ENCODE measurements at places on chromosomes 3 and 15.
A peak's percentile ranks its signal among the peaks of the same experiment; 100 is the strongest.

GRCh38 chr3:188869628-188870027, 302.1 kb upstream of the TPRG1 start:
- no peak for DNase-seq

DNA sequence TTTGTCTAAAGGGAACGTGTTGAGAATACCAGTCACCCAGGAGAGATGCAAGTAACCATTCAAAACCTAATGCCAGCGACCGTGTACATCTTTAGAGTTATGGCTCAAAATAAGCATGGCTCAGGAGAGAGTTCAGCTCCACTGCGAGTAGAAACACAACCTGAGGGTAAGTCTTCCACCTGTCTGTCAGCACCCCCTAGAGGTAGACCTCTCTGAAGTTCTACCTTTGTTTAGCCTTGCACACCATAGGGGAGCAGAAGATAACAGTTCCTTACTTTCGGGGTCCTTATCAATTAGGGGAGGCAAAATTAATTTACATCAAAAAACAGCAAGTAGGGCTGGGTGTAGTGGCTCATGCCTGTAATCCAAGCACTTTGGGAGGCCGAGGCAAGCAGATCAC, 124.4 kb downstream of the HCN4 start:
- DNase-seq = no peak

DNA sequence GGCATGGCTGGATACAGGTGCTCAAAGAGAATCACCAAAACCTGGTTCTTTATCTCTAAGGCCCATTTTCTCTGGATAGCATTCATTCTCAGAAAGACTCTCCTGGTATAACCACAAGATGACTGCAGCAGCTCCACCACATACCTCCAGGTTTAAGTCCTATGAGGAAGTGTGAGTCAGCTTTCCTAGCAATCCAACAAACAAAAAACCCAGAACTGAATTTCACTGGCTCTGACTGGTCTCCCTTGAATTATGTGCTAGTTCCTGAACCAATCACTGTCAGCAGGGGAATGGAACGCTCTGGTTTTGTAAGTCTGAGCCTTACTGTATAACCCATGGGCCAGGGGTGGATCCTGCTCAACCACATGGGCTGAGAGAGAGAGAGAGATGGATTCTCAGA, 27.2 kb downstream of the MRPL46 start:
- DNase-seq = no peak

- DNase-seq = no peak
Measured at GRCh38 chr3:81382470-81382869, 379.0 kb downstream of the GBE1 start.

- peak; percentile 36 for DNase-seq
Measured at GRCh38 chr3:25182794-25183193, 245.3 kb upstream of the RARB start.

GRCh38 chr3:99658274-99658673, 19.9 kb downstream of the COL8A1 start:
- no peak for DNase-seq

- peak; percentile 71 for DNase-seq
Measured at GRCh38 chr3:78765671-78766485, 1001.9 kb downstream of the ROBO1 start.

DNA sequence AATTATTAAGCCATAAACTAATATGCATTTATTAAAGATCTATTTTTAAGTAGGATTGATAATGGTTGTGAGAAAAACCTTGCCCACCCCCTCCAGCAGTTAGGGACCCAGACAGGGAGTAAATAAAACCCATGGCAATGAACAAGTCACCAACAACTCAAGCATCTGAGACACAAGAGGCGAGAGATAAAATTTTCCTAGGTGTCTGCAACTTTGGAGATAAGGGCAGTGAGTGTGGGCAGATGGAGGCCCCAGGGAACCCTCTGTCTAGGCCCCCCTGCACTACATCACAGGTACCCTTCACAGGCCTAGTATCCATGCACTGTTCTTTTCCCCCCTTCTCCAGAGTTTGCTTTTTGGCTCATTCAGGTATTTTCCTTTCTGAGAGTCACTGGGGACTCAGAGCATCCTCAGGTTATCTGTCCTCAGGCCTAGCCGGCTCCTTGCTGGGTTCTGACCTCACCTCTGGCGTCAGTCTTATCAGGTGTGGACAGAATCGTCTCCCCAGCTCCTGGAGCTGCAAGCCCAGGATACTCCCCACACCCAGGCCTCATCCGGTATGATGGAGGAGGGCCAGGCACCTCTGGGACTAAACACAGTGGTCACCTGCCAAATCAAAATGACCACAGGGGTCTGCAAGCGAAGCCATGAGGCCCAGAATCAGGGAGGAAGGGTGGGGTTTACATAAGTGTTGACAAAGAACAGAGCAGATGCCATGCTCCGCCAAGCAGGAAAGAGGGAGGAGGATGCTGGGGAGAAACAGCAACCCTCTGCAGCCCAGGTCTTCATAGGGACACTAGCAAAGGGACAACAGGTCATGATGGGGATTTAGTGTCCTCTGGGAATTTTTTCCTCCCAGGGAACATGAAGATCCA, 50.4 kb downstream of the CCNL1 start:
- no peak for DNase-seq

- DNase-seq = no peak
Measured at GRCh38 chr3:99953596-99953995, 135.9 kb downstream of the CMSS1 start.

DNA sequence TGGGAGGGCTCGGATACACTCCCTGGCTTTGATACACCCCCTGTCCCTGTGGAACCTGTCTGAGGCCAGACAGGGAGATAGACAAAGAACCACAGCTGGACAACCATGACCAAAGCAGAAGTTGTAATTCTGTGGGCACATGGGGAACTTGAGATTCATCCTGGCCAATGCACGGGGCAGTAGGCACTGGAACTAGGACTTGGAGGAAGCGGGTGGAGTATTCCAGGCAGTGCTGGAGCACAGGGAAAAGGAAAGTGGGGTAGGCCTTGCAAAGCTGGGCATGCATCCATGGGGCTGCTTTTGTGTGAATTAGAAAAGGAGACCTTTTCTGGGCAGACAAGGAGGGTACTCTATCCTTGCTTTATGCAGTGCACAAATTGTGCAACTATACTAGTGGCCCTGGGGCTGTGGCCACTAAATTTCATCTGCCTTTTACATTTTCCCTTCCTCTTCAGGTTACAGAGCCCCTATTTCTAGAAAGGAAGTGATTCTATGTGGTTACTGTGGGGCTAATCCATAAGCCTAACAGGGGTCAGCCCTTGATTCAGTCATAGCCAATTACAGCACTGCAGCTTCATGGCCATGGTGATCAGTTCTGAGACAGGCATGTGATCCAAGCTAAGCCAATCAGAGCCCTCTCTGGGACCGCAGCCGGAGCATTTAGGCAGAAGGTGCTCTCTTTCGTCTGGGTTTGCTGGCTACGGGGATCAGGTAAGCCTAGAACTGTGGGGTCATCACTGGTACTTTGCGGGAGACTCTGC, 21.0 kb downstream of the CRABP1 start:
- no peak for DNase-seq

DNA sequence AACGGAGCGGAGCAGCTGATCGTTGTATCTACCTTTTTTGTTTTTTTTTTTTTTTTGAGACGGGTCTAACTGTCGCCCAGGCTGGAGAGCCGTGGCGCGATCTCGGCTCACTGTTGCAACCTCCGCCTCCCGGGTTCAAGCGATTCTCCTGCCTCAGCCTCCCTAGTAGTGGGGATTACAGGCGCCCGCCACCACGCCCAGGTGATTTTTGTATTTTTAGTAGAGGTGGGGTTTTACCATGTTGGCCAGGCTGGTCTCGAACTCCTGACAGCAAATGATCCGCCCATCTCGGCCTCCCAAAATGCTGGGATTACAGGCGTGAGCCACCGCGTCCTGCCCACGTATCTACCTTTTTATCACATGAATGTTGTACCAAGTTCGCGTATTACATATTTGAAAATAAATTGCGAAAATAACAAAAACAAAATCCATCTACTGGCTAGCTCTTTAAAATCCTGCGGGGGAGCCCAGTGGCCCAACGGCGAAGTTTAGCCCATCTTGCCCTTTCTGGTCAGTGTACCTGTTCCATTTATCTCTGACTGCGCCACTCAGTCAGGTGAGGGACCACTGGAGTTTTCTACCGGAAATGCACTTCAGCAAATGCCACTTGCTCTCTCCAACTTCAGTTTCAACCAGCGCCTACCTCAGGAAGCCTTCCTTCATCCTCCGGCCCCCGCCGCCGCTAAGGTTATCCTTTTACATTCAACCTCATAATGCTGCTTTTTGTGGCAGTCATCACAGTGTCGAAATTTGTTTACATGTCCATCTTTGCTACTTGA, 1.2 kb upstream of the EIF3J start:
- no peak for DNase-seq

- no peak for DNase-seq
Measured at GRCh38 chr15:30901889-30902288, 1.8 kb upstream of the FAN1 start.

- peak; percentile 11 for DNase-seq
Measured at GRCh38 chr3:113495035-113495434, 19.9 kb downstream of the SPICE1 start.

Measured in NCI-H446 treated with DMSO at 0.1 percent for 48 hours (cell line).